ENCODE measurements at places on chromosomes 5 and 9.

DNA sequence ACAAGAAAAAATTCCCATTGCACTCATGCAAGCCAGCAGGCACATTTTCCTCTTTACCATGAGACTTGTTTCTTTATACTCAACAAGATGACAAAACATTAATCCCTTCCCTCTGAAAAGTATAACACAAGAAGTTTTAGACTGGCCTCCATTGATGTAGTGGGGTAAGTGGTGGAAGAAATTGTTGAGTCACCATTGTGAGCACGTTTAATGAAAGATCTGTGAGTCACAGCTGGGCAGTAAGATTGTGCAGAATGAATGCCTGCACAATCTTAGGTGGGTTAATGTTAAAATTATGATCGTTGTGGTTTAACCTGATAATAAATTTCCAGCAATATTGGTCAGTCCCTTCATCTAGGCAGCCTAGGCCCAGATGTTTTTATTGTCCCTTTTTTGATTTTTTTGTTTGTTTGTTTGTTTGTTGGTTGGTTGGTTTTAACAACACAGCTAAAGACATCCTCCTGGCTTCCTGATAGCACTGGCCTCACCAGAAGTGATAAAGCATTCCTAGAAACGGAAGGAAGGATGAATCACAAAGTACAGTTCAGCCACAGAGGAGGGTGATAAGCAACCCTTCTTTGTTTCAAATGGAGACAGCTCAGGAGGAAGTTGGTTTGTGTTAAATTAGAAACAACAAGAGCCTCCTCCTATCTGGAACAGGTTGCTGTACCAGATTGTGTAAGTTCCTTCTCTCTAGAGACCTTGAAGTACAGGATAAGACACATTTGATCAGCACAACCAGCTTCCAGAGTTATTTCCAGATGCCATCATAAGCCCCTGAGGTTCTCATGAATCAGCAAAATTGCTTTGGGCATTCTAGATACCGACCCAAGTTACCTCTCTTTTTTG is 40.3 kb downstream of the SLC24A2 start:
- DNase-seq, result no peak

DNA sequence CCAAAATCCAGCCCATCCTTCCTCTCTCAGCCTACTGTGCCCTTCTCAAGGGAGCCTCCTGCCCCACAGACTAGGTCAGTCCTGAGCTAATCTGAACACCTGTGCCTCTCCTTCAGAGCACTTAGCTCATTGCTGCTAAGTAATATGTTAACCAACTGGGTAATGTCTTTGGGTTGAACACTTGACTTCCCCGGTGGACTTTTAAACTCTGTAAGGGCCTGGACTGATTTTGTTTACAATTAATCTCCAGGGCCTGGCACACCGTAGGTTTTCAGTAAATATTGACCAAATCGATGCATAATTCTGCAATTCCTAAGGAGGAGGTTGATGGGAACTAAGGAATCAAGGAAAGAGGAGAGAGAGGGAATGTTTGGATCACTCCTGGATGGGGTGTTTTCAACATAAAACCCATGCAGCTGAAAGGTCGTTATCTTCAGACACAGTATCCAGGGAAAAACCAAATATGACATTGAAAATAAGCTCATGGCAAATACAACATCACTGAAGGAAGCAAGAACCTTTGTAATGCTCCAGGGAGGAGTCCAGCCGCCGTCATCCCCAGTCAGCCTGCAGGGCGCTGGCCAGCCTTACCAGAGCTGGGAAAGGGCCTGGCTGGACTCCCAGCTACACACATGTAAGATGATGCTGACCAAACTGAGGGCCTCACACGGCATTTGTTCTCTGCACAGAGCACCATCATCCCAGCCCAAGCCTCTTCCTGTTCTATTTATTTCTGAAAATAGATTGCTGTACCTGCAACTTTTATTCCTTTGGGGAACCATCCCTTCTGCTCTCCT is 166.3 kb downstream of the C5orf15 start:
- no peak for DNase-seq

DNA sequence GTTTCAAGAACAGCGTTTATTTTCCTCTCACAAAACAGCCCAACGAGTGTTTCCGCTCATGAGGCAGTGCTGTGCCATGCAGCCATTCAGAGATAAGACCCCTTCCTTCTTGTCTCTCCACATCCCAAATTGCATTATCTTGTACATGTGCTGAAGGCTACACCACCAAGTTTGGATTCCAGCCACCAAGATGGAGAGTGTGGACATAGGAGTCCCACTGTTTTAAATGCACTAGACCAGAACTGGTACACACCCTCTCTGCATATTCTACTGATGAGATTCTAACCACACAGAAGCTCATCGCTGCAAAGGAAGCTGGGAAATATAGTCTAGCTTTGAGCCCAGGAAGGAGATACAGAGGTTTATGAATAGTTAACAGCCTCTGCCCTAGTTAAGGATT is 509.4 kb downstream of the NFIB start:
- DNase-seq, result no peak

DNA sequence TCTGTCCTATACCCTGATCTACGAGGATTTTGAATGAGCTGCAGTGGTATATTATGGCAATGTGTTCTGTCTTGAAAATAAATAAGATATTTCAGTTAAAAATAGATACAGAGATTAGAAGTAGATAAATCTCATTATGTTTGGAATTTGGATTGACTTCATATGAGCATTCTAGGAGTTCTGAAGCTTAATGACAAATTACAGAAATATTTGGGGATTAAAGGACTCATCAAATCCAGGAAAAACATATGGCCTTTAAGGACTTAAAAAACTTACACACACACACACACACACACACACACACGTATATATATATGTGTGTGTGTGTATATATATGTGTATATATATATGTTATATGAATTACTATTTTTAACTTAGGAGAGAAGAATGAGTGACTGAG is 446.9 kb upstream of the CD180 start:
- no peak for DNase-seq

GRCh38 chr5:83498585-83498984 is 27.0 kb downstream of the VCAN start:
- DNase-seq, result no peak

DNA sequence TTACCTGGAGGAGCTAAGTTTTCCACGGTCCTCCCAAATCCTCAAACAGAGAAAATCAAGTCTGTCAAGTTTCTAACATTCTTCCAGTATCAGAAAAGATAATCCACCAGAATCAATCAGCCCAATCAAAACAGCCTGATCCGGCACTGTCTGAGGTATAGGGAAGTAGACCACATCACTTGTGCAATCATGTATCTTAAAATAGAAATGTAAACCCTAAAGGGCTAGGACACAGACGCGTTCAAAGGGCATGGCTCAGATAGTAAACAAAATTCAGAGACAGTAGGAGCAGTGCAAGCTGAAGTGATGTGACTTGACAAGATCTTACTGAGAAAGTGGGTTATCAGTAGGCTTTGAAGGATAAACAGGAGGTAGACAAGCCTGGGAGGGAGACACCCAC is 252.4 kb upstream of the DAPK1 start:
- DNase-seq, result no peak

DNA sequence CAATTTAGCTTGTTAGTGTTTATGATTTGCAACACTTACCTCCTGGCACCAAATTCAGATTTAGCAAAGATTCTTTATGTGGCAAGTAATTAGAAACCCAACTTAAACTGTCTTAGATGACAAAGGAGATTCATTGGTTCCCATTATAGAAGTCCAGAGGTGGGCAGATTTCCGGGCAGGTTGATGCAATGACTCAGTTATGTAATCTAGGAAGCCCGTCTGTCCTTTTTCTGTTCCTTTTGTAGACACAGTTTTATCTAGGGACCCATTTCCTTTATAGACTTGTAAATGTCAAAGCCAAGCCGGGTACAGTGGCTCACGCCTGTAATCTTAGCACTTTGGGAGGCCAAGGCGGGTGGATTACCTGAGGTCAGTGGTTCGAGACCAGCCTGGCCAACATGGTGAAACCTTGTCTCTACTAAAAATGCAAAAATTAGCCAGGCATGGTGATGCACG is 20.3 kb upstream of the ANKRD33B start:
- DNase-seq, result no peak

DNA sequence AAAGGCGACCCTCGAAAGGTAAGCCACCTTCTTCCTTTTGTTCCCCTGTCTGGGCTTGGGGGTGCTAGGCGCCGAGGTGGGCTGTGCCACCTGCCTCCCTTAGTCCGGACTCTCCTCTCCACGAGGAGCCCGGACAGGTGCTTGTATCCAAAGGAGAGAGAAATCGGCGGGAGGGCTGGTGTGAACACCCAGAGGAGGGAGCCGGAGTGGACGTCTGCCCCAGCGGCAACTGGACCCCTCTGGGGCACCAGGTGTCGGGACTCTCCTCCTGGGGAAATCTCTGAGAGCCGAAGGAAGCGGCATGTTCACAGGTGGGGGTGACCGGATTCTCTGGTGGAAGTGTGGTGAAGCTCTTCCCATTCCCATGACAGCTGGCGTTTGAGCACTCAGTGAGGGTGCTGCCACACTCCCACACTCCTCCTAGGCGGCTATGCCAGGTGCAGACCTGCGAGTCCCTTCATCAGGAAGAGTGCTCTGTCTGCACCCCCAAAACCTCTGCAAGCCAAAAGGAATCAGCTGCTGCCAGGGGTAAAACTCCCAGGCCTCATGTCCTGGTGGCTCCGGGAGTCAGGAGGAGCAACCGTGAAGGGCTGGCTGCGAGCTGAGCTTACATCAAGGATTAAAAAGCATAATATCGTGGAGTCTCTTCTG is 921 bp downstream of the KCNIP1 start:
- no peak for DNase-seq

GRCh38 chr5:112958093-112959088 is 18.2 kb upstream of the DCP2 start:
- peak; percentile 96 for DNase-seq

GRCh38 chr9:110954822-110955291 is 83.4 kb downstream of the LPAR1 start:
- no peak for DNase-seq

DNA sequence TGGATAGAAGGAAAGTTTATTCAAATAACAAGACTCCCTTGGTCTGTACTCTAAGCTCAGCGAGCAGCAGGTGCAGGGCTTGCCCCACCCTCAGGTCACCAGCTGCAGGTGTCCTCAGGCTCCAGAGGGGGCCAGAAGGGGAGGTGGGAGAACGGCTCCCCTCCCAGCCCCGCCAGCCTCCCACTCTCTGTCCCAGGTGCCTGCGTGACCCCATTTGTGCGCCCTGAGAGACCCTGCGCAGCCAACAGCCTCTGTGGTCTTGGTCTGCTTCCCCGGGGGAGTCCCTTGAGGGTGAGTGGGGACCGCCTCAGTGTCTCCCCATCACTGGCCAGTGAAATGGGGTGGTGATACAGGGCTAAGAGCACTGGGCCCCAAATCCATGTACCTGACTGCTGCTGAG is 62.3 kb upstream of the STXBP1 start:
- no peak for DNase-seq

GRCh38 chr9:103669296-103669695 is 424.8 kb upstream of the SMC2 start:
- no peak for DNase-seq

DNA sequence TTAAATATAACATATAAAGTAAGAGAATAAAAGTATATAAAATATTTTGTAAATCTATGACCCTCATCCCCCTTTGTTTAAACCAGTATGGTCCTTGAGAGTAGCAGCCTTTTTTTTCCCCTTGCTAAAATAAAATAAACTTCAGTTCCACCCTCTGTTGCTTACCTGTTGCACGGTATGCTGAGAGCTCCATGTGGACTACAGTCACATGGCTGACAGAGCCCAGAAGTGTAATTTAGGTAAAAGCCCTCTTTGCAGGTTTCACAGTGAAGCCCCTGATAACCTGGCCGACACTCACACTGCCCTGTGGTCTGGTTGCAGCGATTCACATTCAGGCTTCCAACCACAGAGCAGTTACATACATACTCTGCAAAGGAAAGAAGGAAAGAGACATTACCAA is 55.1 kb downstream of the MEGF9 start:
- DNase-seq, result no peak

DNA sequence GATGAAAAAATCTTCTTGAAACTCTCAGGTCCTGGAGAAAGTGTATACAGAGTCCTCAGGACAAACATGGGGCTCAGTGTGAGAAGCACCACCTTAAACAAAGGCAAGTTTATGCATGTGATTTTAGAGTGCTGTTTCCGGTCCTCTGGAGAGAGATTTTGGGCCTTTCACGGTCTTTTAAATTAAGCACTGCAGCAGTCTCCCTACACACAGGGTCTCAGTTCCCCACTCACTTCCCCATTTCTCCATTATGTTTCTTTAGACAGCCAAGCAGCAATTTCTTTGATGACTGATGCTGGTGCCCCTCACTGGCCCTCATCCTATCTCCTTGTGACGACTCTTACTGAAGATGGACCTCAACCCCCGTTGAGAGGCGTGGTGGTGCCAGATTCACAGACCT is 220.2 kb upstream of the CLINT1 start:
- no peak for DNase-seq

GRCh38 chr5:147930769-147931168 is 24.4 kb upstream of the C5orf46 start:
- no peak for DNase-seq

DNA sequence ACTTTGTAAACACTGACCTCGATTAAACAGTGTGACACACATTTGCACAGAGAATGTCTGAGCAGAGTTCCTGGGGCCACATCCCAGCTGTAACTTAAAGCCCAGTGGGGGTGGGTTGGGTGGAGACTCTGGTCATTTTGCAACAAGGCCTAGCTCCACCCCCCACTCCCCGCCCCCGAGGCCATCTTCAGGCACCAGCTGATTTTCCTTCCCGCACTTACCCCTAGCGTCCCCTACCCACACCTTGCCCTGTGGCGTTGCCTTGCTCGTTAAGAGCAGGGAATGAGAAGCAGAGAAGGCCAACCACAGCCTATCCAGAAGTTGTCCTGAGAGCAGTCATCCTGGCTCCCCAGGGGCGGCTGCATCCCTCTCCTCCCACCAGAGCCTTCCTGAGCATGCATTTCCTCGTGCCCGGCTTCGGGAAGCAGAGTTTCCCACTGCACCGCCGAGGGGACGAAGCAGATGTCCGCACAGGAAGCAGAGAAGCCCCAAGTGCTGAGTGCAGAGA is 101.7 kb upstream of the SARDH start:
- peak; percentile 12 for DNase-seq
